ENCODE measurements at places on chromosomes 5 and 9.

DNA sequence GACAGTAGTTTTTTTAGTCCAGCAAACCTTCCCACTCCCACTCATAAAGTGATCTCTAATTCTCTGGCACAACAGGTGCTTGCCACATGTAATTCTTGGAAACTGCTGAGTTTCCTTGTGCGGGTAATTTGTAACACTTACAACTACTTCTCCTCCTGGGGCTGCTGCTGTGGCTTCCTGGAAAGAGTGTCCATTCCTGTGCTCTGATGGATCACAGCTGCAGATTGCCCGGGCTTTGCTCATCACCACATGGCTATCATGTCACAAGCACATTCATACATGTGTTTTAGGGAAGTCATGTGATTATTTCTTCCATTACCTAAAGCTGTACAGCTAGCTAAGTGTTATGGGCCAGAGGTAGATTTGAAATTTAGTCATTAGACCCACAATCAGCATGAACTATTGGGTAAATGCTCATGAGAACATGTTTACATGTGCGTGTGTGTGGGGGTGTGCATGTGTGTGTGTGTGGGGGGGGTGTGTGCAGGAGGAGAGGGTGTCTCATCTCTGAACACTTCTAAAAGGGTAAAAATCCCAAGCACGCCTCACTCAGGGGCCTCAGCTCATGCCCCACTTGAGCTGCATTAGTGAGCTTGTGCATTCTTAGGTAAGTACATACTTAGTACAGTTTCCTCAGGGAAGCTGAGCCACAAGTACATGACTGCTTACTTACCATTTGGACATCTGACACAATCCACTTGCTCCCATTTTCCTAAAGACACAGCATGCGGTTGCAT, 118.1 kb upstream of the CCDC112 start:
- DNase-seq: peak; percentile 76

DNA sequence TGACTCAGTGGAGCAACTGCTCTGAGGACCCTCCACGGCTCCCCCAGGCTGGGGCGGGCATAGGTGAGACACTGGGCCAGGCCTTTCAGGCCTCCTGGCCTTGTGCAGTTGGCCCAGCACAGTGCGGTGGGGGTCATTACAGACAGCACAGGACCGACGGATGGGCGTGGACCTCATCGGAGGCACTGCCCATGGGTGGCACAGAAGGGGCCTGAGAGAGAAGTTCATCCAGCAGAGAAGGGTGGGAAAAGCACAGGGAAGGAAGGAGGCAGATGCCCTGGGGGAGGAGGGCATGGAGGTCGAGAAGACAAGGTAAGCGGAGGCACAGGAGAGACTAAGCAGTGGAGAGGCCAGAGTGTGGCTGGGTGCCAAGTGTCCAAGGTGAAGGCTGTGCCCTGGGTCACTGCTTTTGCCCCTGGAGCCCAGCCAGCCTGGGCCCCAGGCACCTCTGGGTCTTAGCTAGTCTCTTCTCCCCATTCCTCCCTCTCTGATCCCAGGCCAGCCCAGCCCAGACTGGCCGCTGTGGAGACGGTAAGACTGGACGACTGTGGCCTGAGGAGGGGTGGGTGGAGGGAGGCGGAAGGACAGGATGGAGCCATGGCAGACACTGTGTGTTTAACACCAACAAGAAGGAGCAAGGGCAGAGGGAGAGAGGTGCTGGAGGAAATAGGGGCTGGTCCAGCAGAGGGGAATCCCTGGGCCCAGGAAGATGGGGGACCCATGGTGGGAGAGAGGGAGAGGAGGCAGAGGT, 5.7 kb downstream of the IL3 start:
- no peak for DNase-seq

GRCh38 chr9:78311886-78312524, 15.1 kb downstream of the PSAT1 start:
- no peak for DNase-seq

- DNase-seq: no peak
Observed at GRCh38 chr9:137575364-137575715, 3.4 kb downstream of the DPH7 start.

DNA sequence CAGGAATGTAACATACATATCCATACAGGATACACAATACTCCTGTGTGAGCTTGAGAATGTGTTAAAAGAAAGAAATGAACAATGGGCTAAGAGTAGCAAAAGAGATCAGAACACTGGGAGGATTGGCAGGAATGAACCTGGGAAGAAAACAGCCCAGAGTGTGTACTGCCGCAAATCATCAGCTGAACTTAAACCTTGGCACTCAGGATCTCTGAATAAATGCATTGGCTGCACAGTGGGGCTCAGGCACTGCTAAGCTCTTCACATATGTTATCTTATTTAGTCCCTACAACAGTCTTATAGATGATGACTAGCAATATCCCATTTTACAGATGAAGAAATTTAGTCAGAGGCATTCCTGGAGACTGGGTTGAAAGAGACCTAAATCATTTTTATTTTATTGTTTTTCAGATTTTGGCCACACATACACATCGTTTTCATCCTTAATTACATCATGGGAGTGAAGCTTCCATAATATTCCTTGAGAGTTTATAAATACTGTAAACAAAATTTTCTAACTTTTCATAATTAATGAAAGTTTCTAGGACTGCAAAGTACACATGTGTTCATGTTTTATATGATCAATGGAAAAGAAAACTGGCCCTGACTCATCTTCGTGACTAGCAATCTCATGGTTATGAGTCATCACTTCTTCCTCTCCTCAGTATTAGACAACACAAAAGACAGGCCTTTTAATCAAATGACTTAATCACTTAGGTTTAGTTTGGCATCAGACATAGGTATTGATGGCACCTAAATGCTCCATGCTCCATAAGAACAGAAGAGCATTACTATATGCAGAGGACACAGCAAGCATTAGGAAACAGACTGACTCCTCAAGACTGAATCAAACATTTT, 59.2 kb downstream of the CDH18 start:
- DNase-seq: peak; percentile 24

DNA sequence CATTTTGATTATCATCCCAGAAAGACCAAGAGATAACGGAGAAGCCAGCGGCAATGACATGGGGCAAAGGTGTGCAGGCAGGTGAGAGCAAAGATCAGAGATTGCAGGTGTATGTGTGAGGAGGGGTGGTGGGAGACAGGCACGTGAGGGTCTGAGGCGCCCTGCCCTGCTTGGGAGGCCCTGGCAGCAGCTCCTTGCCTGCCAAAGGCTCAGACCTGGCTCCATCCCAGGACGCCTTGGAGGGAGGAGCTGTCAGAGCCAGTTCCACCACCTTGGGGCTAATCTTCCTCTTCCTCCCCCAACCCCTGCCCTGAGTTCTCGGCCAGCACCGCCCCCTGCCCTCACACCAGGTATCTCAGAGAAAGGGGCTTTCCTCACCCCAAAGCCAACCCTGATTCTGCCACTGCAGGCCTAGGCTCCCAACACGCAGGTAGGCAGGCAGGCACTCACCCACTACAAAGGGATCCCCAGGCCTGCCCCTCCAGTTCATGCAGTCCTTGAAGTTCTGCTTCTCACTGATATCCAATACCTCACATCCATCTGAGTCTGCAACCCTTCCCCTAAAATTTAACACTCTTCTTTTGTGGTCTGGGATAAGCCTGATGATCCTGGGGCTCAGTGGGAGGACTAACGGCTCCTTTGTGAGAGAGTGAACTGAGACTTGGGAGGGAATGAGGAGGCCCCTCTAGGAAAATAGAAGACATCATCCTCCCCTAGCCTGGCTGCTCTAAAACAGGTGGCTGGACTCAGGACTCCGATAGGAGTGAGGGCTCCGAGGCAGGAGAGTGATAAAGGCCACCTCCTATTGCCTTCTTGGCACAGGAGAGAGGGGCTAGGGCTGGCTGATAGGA, 1.8 kb downstream of the AQP3 start:
- peak; percentile 11 for DNase-seq

DNA sequence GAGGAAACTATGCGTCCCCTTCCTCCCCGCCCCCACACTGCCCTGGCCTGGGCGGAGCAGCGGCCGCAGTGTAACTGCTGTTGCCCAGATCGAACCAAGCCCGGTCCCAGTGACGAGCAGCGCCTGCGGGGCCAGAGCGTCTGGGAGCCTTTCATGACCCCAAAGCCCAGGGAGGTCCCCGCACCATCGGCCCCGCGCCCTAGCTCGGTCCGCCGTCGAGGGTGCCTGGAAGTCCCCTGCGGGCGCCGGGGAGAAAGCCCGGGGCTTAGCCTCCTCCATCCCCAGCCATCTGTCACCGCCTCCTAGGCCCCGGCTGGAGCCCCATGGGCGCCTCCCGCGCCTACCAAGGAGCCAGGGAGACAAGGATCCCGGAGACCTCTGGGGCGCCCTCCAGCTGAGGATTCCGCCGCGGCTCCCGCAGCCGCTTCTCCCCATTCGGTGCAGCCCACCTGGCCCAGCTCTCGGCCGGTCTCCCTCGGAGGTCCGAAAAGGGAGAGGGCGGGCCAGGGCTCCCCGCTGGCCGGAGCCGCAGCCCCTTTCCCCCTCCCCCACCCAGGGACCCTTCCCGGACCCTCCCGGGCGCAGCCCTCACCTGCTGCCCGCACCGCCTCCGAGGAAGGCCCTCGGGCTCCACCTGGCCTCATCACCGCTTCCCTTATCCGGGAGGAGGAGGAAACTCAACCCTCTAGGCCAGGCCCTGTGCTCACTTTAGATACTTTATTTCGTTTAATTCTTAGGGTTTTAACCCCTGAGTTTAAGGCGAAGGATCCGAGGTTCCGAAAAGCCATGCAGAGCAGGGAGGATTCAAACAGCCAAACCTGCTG, 45.6 kb downstream of the APTX start:
- DNase-seq: no peak

GRCh38 chr9:134709512-134710270, 68.1 kb downstream of the COL5A1 start:
- no peak for DNase-seq

DNA sequence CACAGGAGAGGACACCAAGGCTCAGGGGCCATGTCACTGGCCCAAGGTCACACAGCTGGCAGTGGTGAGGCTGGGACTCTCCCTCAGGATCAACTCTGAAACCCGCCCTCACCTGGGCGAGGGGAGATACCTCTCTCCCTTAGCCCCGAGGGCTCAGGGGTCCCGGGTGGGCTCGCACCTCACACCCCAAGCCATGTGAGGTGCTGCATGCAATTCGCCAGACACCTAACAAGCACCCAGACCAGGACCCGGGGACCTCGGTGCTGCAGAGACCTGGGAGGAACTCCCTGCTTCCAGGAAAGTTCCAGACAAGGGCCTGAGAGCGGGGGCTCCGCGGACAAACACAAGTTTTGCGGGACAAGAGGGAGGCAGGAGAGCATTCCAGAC, 19.3 kb downstream of the BRD3 start:
- DNase-seq: no peak
